ENCODE measurements at places on chromosomes 16 and 17.

GRCh38 chr16:11224096-11224893 lies 31.7 kb downstream of the SOCS1 start:
- peak; percentile 26 for DNase-seq

DNA sequence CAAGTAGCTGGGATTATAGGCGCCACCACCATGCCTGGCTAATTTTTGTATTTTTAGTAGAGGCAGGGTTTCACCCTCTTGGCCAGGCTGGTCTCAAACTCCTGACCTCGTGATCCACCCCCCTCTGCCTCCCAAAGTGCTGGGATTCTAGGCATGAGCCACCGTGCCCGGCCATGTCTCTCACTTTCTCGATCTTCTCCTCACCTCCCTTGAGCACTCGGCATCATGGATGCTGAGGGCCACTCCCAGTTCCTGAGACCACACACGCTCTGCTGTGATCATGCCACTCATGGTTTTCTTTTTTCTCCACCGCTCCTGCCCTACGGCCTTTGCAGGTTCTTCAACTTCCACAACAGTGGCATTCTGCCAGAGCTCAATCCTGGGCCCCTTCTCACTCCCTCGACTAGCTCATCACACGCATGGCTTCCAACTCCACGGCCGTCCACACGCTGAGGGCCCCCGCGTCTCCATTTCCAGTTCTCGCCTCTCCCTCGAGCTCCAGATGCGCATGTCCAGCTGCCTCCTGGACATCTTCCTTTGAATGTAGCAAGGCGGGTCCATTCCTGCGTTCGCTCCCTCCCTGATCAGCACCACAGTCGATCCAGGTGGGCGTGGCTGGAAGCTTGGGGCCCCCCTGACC lies 5.5 kb upstream of the NCBP3 start:
- no peak for DNase-seq

DNA sequence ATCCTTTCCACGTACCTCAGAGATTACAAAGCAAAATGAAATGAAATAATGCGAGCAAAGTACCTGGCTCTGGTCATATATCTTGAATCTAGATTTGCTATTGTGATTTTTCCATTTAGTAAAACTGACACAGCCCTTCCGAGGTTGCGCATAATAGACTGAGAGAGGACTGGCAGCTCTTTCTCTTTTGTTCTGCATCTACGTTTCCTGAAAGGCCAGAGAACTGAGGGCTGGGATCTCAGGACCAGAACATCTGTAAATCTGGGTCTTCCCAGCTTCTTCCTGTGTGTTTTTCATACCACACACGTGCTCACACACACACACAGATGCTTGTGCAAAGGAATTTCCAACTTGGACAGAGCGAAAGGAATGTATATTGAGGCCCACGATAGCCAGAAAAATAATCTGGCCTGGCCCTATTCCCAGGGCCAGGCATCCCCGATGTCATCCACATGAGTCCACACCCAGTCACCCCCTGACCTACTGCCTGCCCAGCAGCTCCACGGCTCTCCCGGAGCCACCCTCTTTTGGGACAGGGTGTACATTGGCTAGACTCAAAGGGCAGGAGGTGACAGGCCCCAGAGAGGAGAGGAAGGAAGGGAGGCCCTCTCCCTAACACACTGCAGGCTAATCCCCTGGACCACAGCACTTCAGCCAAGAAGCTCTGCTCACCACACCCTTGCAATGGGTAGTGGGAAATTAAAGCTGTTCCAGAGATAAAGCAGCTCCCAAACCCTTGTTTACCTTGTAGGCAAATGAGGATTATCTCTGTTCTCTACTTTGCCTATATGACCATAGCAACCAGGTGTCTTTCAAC lies 41.8 kb downstream of the NOL11 start:
- DNase-seq: no peak

DNA sequence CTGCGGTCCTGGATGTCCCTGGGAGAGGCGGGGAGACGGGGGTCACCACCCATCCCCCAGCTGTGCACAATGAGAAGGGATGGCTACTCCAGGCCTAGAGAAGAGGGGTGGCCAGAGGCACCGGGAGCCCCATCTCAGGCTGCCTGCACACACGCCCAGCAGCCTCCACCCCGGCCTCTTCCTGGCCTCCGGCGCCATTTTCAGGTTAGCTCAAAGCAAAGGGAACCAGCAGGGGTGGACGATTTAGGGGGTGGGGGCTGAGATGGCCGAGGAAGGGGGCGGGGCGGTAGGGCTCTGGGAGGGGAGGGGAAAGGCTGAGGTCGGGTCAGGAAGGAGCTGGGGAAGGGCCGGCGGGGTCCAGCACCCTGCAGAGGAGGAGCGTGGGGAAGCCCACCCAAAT lies 42.8 kb downstream of the SRCIN1 start:
- DNase-seq: no peak

DNA sequence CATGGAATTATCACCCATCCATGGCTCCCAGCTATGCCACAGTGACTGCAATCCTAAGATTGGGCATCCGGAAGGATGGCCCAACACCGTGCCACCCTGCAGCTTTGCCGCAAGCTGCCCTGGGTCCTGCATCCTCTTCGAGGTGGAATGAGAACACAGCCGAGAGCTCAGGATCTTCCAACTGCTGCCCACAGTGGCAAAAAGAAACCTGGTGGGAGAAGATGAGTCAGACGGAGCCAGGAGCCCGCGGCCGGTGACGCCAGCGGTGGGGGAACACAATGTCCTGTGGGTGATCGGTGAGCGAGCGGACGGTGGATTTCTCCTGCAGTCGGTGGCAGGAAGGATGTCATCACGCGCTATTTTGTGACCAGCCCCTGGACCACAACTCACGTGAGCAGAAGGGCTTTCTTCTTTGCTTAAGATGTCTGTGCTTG lies 20.1 kb downstream of the CD7 start:
- peak; percentile 73 for DNase-seq

GRCh38 chr17:59469786-59470485 lies 95.5 kb upstream of the DHX40 start:
- no peak for DNase-seq

- DNase-seq: no peak
Measured at GRCh38 chr16:80816356-80816755, 12.0 kb upstream of the CDYL2 start.

- DNase-seq: no peak
Measured at GRCh38 chr17:57253362-57254065, 2.8 kb upstream of the MSI2 start.
